Stimulated activated CD8-positive, alpha-beta memory T cell treated with anti-CD3 and anti-CD28 coated beads, Interleukin-12 subunit alpha, Interleukin-12 subunit beta, amount 100 ng/mL, for 4 hours (primary cell): ENCODE measurements at places on chromosomes 16 and 17.

DNA sequence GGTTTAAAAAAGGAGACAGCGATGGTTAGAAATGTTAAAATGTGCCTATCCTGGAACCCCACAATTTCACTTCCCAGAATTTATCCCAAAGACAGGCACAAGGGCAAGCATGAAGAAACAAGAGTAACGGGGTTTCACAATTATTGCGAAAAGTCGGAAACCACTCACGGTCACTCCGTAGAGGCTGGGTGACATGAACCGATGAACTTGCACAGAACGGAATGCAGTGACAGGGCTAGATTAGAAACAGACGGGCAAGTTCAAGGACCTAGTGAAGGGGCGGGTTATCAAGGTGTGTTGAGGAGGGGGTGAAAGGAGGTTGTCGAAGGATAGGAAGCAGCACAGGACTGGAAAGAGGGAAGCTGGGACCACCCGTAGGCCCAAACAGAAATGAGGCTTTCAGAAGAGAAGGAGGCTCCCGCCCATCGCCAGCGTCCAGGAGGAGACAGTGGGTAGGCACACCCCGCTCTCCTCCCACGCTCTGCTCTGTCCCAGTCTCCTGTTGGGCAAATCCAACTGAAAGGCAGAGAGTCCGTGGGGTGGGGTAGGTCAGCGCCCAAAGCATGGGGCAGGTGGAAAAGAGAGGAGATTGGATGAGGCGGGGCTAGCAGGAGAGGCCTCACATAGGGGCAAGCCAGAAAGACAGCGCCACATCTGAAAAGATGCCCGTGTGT is 47.4 kb upstream of the JPH3 start:
- no peak for DNase-seq

GRCh38 chr16:86087011-86087895 is 188.3 kb downstream of the IRF8 start:
- DNase-seq = no peak

GRCh38 chr17:17141860-17142552 is 64.1 kb downstream of the PLD6 start:
- no peak for DNase-seq

GRCh38 chr16:85384833-85385462 is 228.2 kb upstream of the GSE1 start:
- no peak for DNase-seq

GRCh38 chr16:9843424-9844018 is 338.7 kb downstream of the GRIN2A start:
- no peak for DNase-seq

GRCh38 chr17:62856594-62856993 is 48.5 kb upstream of the MARCHF10 start:
- no peak for DNase-seq

GRCh38 chr17:45291171-45291805 is 25.5 kb downstream of the MAP3K14 start:
- no peak for DNase-seq

DNA sequence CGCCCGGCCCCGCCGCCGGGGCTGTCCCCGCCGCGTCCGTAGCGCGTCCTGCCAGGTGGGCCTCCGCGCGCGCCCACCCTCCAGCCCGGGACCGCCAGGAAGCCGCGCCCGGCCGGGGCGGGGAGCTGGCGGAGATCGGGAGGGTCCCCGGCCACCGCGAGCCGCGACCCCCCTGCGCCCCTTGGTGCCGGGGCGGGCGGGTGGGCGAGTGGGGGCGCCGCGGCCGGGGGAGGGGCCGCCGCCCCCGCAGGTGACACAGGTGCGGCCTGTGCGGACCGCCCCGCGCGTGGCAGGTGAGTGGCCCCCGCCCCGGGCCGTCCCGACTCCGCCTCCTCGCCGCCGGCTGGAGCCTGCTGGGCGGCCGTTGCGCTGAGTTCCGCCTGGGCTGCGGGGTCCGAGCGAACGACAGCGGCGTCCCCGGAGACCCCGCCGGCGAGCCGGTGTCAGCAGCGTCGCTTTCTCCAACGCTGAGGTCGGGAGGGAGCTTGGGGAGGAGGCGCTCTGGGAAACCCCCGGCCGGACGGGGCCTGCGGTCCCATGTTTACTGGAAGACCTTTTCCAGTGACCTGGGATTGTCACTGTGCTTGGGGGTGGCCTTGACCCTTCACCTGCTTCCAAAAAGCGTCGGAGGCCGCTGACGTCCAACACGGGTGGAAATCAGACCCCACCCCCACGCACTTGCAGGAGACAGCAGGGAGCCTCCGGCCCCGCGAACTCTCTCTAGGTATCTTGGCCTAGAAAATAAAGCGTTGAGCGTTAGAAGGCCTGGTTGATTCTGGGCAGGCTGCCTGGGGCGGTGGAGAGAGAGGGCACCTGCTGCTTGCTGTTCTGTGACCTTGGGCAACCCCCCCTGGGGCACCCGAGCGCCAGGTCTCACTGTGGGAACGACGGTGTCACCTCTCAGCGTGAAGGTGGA is 542 bp downstream of the KLHL36 start:
- peak; percentile 30 for DNase-seq

- DNase-seq = no peak
These were observed 348.9 kb upstream of the DYNLRB2 start for GRCh38 chr16:80191928-80192327.

- no peak for DNase-seq
These were observed 4.1 kb downstream of the GRIN2A start for GRCh38 chr16:10178080-10178479.

DNA sequence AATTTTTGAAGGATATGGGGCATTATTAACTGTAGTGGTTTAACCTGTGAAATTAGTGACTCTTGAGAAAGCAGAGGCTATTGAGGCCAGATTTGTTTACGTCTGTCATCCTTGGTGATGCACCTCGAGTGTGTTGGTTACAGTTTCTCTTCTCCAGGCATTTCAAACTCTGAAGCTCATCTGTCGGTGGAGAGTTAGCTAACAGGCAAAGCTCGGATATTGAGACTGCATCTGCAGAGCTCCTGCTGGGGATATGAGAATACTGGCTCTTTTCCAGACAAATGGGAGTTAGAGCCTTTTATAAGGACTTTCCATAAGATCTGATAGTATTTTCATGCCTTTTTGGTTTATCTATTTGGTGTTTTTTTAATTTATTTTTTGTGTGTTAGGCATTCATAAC is 6.7 kb downstream of the CLEC16A start:
- no peak for DNase-seq

- peak; percentile 92 for DNase-seq
These were observed at the start of gene VAC14 for GRCh38 chr16:70800781-70801480. Gene VAC14 (minus strand): TSS chr16:70801158. CDS start chr16:70800900, 258 bp downstream.
